ENCODE measurements at places on chromosomes 5 and 9.

- DNase-seq, result no peak
These were observed 51.9 kb upstream of the SHB start for GRCh38 chr9:38120961-38121360.

GRCh38 chr5:119322948-119323537, 32.8 kb upstream of the TNFAIP8 start:
- no peak for DNase-seq

DNA sequence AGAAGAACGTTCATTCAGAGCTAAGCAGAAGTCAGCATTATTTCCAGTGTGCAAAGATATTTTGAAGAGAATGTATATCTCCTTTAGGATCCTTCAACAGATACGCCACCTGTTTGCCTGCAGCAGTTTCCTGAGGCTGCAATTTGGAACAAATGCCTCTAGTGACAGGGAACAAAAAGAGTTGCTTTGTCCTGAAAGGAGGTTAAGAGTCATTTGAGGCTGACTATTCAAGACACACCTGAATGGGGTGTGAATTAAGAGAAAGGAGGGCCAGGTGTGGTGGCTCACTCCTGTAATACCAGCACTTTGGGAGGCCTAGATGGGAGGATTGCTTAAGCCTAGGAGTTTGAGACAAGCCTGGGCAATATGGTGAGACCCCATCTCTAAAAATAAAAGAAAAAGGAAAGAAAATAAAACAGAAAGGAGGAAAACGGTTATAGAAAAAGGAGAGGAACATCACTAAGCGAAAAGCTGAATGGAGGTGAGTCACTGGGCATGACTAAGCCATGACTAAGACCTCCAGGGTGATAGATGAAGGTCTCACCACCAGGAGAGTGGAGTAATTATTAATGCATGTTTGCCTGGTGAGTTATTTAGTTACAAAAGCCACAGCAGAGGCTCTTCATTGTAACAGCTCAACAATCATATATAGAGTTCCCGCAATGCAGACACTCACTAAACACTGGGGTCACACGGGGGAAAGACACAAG, 255.2 kb upstream of the TNC start:
- DNase-seq, result no peak

DNA sequence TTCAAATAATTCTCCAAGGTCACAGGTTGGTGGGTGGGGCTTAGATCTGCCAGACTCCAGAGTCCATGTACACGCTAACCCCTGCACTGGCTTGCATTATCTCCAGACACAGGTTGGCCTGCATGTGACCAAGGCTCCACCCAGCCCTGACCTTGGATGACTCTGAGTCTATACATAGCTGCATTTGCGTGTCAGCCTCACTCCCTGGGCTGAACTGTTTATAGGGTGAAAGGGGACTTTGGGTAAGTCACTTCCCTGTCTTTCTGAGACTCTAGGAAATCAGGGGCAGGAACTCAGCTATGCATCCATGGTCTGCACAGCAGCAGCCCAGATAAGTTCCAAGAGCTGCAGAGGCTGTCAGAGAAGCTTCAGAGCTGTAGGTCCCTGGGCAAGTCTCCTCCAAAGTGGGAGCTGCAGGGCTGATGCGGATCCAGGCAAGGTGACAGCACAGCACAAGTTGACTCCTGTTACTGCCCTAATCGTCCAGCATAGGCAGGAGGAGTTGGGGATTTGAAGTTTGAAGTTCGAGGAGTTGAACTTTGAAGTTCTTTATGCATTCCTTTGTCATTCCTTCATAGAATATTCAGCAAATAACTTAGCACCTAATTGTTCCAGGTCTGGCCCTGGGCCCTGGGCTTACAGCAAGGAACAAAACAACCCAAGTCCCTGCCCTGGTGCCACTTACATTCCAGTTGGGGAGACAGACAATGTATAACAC, 53.4 kb downstream of the SLC22A5 start:
- DNase-seq, result peak; percentile 62

- no peak for DNase-seq
These were observed 6.6 kb upstream of the PHF19 start for GRCh38 chr9:120883608-120883996.

- DNase-seq, result no peak
These were observed 240.6 kb upstream of the ADAMTSL1 start for GRCh38 chr9:18233311-18233710.

- DNase-seq, result no peak
These were observed 188.9 kb downstream of the SLIT3 start for GRCh38 chr5:169112016-169112415.

GRCh38 chr5:91119981-91120850, 262.9 kb downstream of the ARRDC3 start:
- no peak for DNase-seq

DNA sequence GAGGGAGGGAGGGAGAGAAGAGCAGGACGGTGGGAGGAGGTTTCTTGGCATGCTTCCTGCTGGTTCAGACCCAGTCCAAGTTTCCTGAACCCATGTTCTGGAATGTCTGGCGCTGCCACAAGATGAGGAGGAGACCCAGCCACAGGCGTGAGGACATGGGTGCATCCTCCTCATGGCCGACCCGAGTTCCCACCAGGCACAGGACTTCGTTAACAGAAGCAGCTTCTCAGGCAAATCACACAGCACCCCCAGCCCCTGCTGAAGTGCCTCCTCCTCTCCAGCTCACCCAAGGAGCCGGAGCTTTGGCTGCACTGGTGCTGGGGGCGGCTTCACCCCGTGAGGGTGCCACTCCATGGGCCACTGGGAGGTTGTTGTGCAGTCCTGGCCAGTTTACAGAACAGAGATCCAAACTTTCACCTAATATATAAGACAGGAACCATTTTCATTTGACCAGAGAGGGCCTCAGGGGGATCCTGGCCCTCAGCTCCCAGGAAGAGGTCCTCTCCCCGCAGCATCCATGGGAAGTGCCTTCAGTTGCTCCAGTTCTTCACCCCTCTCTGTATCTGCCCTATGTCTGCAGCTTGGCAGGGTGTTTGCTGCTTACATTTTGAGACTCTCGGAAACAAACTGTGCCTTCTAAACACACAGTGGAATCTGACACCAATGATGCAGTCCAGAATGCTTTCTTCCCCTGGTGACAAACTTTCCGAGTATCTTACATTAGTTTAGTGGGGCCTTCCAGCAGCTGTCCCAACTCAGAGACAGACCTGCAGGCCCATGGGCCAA, 10.2 kb upstream of the NKD2 start:
- DNase-seq, result no peak

GRCh38 chr9:91208419-91208745, 153.3 kb downstream of the AUH start:
- no peak for DNase-seq
